ENCODE measurements at places on chromosomes 1 and 21.

DNA sequence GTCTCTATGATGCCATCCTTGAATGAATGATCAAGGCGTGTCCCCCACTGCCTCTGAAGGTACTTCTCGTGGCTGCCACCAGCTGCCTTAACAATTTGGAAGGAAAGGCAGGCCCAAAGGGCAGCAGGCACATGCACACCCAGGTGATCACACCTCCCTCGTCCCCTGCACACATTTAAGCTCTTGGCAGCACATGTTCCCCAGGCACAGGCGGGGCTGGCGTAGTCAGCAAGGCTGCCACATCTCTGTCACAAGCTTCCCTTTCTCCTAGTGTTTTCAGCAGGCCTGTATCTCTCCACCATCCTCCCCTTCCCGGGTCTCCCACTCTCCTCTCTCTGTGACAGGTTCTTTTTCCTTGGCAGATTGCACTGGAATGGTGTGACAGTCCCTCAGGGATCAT is 111.9 kb downstream of the CACNA1E start:
- DNase-seq, result peak; percentile 12

DNA sequence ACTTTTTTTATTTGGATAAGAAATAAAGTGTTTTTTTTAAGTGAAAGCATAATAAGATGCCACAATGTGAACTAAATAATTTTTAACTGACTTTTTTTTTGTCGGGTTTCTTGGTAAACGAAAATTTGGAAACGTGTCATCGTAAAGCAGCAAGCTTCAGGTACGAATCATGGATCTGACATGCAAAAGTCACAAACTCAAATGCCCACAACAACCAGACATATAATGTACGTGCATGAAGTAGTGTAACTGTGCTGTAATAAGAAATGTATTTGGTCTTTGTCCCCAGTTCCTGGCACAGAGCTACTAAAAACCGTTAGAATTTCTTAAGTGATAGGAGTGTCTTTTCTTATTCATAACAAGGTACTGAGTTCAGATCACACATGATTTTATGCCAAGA is 44.3 kb upstream of the LRRC7 start:
- DNase-seq, result no peak

GRCh38 chr1:174221681-174222080 is 62.4 kb downstream of the RABGAP1L start:
- no peak for DNase-seq

DNA sequence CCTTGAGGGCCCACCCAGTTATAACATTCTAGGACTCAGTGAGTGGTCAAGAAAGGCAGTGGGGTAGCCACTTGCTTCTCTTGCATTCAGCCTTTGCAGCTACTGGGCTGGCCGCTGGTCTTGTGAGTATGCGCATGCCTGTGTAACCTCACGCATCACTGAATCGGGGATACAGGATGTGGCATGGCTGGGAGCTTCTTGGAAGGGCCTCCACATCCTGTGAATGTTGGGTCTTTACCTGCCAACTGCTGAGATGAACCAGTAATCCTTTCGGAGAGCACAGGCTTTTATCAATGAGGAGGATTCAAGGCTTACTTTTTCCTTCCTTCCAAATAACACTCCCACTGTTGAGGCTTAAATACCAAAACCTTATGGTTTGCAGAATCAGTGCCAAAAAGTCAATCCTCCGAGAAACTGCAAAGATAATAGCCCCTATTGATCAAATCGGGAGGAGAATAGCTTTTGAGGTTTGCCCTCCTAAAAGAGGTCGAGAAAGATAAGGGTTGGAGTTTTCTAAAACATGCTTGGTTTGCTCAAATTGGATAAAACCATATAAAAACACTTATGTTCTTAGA is 198.9 kb upstream of the UBE2U start:
- no peak for DNase-seq

DNA sequence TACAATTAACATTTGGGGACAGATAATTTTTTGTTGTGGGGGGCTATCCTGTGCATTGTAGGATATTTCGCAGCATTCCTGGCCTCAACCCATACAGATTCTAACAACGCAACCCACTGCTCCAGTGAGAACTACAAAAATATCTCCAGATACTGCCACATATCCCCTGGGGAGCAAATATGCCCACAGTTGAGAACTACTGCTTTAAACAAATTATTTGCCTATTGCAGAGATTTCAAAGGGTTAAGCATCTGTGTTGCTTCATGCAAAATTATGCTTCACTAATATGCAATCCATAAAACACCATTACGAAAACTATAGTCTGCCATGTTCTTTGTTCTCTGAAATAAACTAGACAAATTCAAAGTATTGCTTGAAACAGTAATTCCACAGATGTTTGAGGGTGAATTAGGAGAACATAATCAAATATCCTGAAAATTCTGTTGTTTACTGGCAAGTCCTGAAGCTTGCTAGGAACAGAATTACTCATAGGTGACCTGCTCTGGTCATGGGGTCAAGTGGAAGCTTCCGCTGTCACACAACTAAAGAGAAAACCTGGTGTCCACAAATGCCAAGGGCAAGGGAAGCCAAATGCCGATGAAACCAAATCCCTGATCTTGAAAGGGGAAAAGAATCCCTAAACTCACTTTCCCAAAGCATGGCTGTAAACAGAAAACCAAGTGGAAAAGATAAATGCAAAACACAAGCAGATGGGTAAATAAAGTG is 149.4 kb downstream of the RERE start:
- no peak for DNase-seq

DNA sequence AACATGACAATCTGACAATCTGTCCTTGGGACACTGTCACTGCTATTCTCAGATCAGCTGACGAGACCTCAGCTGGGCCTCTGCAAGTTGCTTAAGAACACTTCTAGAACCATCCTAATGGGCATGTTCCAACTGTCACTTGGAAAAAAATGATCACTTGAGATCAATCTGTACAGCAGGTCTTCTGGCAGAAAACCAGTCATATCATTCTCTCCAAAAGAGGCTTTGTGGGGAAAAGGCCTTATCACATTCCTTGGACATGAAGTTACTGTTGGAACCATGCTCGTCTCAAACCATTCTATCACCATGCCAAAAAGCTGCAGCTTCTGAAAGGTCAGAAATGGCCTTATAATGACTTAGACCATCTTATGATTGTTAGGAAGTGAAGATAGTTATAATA is 744.2 kb downstream of the USP25 start:
- no peak for DNase-seq

- peak; percentile 78 for DNase-seq
Observed at GRCh38 chr1:55584526-55585401, 369.6 kb upstream of the USP24 start.

All from retina (tissue), 1 donor.